ENCODE measurements at places on chromosomes 7 and 10.

GRCh38 chr7:151968357-151968756 lies 12.1 kb downstream of the GALNTL5 start:
- no peak for DNase-seq

DNA sequence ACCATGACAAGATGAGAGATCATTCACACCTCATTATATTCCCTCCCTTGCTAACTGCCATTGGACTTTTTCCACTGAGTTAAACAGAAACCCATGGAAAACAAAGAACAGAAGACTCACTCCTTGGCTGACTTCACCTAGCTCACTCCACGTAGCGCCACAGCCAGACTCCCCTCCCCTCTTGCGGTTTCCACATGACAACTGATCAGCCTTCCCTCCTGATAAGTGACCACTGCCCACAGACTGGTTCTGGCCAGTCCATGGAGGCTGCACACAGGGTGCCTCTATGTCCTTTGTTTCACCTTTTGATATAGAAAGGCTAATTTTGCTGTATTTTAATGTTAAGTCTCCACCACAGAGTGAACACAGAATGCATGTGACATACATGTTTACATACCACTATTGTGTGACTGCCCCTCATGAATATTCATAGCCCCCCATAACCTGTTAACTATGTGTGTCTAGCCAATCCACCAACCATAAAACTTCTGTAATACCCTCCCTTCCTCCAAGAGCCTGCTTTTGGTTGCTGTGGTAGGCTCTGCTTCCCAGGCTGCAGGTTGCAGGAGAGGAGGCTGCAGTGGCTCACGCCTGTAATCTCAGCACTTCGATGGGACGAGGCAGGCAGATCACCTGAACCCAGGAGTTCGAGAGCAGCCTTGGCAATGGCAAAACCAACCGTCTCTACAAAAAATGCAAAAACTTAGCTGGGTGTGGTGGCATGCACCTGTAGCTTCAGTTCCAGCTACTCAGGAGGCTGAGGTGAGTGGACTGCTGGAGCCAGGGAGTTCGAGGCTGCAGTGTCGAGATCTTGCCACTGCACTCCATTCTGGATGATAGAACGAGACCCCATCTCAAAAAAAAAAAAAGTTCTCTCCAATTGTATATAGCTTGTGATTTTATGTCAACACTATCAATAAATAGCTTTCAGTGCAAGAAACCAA lies 10.0 kb upstream of the IFIT5 start:
- DNase-seq, result no peak

DNA sequence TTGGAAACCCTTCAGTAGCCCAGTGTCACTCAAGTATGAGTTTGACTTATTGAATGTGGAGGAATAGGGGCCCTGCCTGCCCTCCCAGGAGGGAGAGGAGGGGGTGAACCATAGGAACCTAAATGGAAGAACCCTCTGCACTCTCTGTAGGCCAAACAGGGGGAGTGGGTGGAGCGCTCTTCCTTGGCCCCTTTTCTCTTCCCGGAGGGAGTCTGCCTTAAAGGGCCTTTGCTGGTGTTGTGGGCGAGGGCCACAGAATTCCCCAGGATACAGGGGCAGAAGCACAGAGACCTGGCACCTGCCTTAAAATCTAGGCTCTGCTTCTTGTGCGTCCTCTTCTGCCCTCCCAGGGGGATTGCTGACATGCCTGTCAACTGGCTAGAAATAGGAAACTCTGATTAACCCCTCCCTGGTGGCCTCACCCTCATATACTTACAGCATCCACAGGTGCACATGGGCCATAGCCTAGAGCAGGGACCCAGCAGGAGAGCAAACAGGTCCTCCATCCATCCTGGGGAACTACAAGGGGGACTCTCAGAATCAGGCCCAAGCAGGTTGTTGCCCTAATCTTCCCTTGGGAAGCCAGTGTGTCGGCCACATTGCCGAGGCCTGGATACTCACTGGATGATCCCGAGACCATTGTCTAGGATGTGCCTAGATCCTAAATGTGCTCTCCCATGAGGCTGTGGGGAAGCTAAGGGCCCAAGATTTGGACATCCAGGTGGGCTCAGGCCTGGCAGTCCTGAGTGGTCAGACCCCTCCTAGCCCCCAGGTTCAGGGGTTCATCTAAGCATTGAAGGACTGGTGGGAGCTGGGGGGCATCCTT lies 3.4 kb downstream of the TRIM8 start:
- DNase-seq, result no peak

DNA sequence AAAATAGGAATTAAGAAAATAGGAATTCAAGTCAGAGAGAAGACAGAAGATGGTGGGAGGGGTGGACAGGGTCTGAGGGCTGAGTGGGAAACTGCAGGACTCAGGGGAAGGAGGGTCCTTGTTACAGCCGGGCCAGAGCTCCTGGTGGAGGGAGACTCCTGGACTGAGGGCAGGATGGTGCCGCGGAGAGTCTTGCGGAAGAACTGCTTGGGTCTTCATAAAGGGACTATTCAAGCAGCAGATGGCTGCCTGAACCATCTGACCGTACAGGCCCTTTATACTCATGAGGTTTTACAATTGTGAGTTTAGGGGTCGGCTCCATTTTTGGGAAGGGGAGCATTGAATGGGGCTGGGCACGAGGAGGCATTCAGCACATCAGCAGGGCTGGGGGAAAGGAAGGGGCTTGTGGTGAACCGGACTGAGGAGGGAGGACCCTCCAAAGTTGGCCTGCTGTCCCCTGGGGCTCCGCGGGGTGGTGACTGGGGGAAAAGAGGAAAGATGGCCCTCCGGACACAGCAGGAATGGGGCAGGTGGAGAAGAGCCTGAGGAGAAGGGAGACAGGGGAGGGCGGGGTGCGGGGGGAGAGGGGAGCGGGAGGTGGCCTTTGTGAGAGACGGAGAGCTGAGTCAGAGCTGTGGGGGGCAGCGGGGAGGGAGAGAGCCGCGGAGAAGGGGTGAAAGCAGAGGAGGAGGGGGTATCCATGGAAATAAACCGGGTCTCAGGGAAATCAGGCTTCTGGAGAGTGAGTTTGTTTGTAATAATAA lies 1.5 kb downstream of the FAM131B start:
- DNase-seq, result no peak

GRCh38 chr10:665579-666091 lies 23.8 kb downstream of the DIP2C start:
- DNase-seq, result no peak
